Frontal cortex (tissue), 4 donors: ENCODE measurements at places on chromosomes 5 and 9. TPM values are rescaled to one million over a fixed set of nuclear protein-coding genes. Genes with fewer than 3 reads are reported as not detected.

The ZNF454 gene
- total RNA-seq = 9.0 TPM

DNA sequence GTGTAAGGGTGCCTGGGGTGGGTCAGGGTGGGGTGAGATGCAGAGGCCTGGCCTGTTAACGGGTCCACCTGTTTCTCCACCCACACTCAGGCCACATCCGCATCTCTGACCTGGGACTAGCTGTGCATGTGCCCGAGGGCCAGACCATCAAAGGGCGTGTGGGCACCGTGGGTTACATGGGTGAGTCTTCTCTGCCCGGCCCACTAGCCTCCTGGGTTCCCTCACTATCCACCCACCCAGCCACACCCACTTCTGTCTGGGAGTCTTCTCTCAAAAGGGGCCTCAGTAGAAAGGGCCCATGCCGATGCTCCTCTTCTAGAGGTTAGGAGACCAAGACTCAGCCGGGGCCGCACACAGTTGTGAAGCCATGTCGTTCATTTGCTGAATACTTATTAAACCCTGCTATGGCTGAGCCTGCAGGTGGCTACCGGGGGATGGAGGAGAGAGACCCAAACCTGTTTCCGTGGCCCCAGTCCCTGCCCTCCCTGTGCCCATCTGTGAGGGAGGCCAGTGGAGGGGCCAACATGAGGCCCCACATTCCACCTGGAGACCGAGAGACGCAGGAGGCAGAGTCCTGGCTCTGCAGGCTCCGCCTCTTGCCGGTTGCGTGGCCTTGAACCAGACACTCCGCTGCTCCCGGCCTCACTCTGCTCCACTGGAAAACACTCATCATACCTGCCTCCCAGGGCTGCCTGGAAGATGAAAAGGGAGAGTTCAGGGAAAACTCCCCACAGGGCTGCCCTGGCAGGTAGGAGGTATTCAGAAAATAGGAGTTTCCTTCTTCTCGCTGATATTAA is 8.7 kb downstream of the GRK6 start:
- DNase-seq = no peak

- DNase-seq = no peak
Observed at GRCh38 chr5:158933494-158934318, 166.0 kb downstream of the EBF1 start.

The ACSL6 gene
- total RNA-seq = 34.2 TPM

DNA sequence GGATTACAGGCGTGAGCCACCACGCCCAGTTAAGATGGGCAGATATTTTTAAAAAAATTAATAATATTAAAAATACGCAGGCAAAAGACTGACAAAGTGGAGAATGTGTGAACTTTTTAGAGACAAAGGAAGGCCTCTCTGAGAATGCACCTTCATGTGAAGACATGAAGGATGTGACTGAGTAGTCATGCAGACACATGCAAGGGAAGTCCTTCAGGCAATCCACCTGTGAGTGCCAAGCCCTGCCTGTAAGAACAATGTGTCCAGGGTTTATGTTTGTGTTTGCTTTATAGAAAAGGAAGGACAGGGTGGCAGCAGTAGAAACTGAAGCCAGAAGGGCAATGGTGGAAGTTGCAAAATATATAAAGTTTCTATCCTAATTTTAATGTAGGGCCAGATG is 169.2 kb downstream of the EDIL3 start:
- no peak for DNase-seq

The OMD gene
- 3.7 TPM for total RNA-seq

The DRD1 gene
- total RNA-seq = 18.3 TPM

- DNase-seq = no peak
Observed at GRCh38 chr5:180345781-180346180, 7.4 kb downstream of the GFPT2 start.

GRCh38 chr5:22554475-22554874 is 298.7 kb downstream of the CDH12 start:
- DNase-seq = no peak

The CCNJL gene
- total RNA-seq = 0.82 TPM

The TUSC1 gene
- total RNA-seq = 12.2 TPM

The PCDHGB1 gene
- 6.1 TPM for total RNA-seq

- no peak for DNase-seq
Observed at GRCh38 chr9:134374301-134375010, 48.2 kb downstream of the RXRA start.

The SLC34A3 gene
- total RNA-seq = not detected

DNA sequence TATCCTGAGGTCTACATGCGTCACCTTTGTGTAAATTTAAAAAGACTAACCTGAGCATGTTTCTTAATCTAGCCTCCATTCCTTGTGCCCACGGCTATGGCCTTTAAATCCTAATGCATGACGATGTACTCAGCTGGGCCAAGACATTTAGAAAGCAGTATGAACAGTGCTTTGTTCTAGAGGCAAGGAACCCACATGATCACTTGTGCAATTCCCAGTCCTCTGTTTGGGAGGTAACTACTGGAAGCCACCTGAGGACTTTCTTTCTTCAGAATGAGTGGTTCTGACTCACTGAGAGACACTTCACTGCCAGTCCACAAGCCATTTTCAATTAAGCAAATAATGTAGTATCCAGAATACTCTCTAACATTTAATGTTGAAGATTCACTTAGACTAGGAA is 181.3 kb downstream of the RAB3C start:
- no peak for DNase-seq

DNA sequence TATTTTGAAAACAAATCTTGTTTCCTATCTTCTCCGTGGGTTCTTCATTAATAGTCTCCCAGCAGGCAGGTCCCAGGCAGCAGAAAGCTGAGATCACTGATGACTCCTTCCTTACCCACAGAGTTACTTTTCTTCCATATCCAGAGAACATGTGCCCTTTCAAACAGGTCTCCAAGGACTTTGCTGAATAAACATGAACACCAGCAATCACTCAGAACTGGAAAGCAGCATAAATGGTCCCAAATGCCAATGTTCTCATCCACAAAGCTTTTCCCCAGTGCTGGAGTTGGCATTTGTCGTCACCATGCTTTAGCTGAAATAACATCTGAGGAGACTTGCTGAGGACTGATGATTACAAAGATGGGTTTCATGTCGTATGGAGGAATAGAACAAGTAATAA is 134.0 kb downstream of the YIPF5 start:
- no peak for DNase-seq
